ENCODE measurements at places on chromosomes 5 and 9. TPM values are rescaled to one million over a fixed set of nuclear protein-coding genes. Genes with fewer than 3 reads are reported as not detected.

DNA sequence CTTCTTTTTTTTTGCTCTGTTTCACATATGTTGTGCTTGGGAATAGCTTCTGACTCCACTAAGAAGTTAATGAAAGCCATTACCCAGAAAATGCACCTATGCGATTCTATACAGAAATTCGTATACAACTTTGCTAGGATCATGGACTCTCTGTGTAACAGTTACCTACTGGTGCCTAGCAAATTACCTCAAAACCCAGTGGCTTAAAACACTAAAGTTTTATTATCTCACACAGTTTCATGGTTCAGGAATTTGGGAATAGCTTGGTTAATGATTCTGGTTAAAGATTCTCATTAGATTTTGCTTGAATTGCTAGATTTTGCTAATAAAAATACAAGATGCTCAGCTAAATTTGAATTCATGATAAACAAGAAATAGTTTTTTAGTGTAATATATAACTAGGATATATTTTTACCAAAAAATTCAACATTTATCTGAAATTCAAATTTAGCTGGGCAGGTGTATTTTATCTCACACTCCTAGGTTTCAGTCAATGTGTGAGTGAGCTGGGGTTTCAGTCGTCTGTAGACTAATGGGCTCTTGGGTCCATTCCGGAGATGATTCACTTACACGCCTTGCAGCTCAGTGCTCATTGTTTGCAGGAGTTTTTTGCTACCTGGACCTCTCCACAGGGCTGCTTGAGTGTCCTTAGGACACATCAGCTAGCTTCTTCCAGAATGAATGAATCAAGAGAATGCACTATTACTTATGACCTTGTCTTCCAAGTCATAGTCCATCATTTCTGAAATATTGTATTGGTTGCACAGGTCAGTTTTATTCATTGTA is 75.1 kb downstream of the MROH2B start:
- peaks cover 7% of the 10 kb centered on the region for H3K4me1 ChIP-seq
- DNase-seq = no peak
- H3K27ac ChIP-seq = no peak overlapping the region
- H3K27me3 ChIP-seq = no peaks in the 10 kb centered on the region
- no peaks in the 10 kb centered on the region for H3K36me3 ChIP-seq

DNA sequence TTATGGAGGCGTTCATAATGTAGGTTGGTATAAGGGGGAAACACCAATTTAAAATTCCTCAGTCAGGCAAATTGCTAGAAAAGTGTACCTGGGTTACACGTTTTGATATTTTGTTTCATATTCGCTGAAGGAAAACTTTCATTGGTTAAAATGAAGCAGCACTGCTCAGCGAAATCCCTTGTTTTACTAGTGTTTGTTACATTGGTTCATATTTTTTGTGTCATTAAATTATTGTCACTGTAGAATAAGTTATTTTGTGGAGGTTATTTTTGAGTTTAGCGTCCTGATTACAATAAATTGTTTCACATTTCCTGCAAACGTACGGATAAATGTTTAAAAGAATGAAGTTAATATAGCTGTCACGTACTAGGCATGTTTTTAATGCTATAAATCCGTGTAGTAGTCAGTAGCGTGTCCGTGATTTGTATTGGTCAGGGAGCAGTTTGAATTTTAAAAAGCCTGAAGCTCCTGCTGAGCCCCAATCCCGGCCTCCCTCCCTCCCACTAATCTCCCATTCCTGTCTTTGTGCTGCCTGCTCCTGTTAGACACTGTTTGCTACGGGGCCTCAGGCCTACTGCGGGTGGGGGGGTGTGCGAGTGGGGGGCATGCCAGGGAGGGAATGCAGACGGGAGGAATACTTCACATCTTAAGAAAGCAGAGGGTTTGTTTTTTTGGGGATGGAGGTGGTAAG is 2.0 kb downstream of the NIPBL start:
- DNase-seq = peak; percentile 55
- H3K27ac ChIP-seq = peak overlapping the region; percentile 87
- H3K27me3 ChIP-seq = no peaks in the 10 kb centered on the region
- peaks cover 18% of the 10 kb centered on the region for H3K36me3 ChIP-seq
- peaks cover 6% of the 10 kb centered on the region for H3K4me1 ChIP-seq

DNA sequence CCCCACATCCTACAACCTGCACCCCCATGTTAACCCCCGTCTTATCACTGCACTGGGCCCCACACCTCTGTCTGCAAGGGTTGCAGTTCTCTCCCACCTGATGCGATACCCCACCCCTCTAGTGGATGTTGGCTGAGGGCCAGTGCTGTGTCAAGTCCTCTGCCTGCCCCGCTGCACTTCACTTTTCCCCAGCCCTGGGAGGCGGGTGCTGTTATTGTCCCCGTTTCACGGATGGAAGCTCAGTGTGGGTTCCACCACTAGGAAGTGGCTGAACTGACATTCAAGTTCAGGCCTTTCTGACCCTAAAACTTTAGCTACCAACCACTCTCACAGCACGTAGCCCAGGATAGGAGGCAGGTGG is 3.5 kb downstream of the SNCB start:
- peaks cover 92% of the 10 kb centered on the region for H3K27me3 ChIP-seq
- no peak overlapping the region for H3K27ac ChIP-seq
- H3K36me3 ChIP-seq = no peaks in the 10 kb centered on the region

Gene PLAC8L1
- total RNA-seq = not detected

- no peak overlapping the region for H3K27ac ChIP-seq
- H3K36me3 ChIP-seq = no peaks in the 10 kb centered on the region
- H3K27me3 ChIP-seq = no peaks in the 10 kb centered on the region
- no peak for DNase-seq
- H3K4me1 ChIP-seq = no peaks in the 10 kb centered on the region
- H3K4me3 ChIP-seq = no peak overlapping the region
Measured at GRCh38 chr5:123906698-123907295, 394.8 kb downstream of the CSNK1G3 start.

Gene RIGI
- total RNA-seq = 6.3 TPM
